SHP77 treated with DMSO at 0.1 percent for 48 hours (cell line): ENCODE measurements at places on chromosomes 2 and 18.

DNA sequence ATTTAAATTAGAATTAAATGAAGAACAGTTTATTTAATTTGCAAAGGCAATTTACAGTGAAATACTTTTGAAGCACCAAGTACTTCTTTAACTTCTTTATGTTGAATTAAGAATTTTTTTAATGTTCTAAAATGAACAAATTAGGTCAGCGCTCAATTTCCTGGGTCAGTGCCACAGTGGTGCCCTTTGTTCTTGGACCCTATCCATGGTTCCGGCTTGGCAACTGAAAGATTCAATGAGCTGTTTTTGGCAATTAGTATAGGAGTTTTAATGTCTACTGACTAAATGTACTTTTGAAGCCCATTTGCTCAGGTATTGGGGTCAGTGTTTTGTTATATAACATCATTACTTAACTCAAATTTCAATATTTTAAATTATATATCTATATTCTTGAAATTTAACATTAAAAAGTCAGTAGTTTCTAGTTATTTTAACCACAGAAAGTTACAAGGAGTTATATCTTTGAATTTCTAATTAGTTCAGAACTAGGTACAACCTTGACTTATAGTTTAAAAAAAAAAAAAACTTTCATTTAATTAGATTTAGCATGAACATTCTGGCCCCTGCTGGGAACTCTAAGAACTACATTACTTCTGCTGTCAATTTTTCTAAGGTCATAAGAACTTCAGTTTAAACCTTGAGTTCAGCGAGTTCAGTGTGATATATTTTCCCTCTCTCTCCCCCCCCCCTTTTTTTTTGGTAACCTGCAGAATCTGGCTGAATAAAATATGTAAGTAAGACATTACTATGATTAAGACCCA is 7.6 kb upstream of the MSTN start:
- DNase-seq: peak; percentile 23

DNA sequence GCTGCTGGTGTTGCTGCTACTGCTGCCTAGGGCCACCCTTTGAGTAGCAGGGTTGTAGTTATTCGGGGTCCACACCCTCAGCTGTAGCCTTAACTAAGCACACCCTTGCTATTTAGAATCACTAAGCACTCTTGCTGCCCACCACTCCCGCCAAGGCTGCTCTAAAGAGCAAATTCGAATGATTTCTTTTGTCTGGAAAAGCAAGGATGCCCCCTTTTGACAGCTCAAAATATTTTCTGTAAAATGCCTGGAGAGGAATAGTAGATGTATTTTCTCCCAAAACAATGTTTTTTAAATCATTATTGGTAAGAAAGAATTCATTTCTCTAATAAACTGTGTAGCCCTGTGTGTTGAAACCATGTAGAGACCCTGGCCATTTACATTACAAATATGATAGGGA is 80.8 kb upstream of the PAPOLG start:
- DNase-seq: no peak

GRCh38 chr2:235264512-235264911 is 229.3 kb upstream of the AGAP1 start:
- DNase-seq: no peak

GRCh38 chr2:221851531-221852045 is 279.5 kb upstream of the EPHA4 start:
- no peak for DNase-seq

DNA sequence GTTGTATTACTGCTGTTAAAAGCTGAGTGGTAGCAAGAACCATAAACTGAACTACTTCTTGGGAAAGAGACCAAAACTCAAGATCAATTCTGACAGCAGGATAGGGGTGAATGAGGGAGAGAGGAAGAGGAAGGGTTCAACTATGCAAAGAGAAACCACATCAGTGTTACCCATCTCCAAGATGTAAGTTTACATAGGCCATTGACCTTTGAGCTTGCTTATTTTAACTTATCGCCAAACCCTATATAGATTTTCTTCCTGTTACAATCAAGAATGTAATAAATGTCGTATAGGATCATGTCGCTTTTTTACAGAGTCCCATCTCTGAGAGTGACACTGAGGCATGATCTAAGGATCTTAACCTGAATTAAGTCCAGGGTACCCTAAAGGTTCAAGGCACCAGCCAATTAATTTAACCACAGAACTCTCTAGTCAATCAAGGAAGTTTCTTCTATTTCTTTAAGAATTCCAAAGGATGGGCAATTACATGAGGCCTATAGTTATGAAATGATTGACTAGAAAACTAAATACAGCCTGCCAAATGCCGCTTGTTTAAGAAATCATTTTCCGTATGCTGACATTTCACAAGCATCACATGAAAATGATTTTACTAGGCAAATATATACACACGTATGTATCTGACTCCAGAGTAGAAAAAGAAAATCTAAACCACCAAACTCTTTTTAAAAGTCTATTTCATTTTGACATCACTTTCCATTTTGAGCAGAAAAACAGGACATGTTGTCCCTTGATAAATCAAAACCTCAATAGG is 11.8 kb downstream of the RND3 start:
- DNase-seq: no peak

DNA sequence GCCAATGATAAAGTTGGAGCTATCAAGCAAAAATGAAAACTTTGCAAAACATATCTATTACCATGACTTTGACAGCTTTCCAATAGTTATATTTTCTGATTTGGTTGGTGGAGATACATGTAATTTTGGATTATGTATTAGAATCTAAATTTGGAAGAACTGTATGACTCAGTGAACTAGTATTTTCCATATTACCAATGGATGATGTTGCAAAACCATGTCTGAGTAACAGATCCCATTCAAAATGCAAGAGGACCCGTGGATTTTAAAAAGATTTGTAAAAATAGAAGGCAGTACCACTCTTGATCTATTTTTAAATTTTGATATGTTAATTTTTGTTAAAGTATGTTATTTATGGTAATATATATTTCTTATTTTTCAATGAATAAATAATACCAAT is 83.0 kb downstream of the TAF4B start:
- no peak for DNase-seq

DNA sequence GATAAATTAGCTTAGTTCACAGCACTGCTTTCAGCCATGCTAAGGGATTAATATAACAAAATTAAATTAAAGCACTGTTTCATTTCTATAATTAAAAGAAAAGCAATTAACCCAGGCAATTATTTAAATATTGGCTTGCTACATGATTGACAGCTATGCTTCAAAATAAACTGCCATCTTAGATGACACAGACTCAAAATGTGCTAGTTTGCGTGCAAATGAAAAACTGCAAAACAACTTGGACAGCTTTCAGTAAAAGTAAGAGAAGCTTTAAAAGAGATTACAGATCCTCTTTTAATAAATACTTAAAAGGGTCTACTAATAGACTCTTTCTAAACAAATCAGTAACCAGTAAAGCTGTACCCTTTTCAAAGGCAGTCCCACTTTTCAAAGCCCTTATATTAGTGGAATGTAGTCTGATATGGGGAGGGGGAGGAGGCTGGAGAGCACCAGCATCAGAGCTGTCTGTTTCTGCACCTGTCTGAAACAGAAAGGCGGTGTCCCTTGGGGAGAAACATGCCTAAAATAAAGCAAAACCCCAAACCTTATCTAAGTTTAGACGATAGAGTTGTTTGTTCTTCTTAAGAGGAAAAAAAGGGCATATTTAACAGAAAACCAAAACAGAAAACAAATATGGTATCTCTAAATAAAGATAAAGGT is 20.8 kb downstream of the EIF2AK3 start:
- no peak for DNase-seq

DNA sequence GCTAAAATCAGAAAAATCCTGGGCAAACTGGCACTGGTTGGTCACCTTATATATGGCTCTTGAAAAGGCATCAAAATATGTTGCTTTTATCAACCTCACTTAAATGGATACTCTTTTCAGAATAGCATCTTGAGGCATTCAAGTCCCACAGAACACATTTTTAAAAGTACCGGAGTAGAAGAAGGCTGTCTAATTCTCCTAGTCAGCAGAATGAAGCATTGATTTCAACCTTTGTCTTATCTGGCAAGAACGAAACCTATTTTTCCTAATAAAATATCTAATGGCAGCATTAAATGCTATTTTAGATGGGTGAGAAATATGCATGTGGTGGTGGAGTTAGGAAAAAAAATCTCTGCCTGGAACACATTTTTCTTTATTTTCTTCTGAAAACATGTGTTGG is 27.8 kb downstream of the TMEFF2 start:
- DNase-seq: no peak

DNA sequence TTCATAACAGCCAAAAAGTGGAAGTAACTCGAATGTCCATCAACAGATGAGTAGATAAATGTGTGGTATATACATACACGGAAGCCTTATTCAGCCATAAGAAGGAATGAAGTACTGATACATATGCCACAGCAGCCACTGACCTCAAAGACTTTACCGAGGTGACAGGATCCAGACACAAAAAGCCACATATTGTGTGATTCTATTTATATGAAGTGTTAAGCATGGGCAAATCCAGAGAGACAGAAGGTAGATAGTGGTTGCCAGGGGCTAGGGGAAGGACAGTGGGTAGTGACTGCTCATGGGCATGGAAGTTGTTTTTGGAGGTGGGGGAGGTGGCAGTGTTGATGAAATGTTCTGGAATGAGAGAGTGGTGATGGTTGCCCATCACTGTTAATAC is 33.9 kb downstream of the ZAP70 start:
- DNase-seq: no peak

- no peak for DNase-seq
Observed at GRCh38 chr2:42794271-42795046, 2.1 kb upstream of the HAAO start.

DNA sequence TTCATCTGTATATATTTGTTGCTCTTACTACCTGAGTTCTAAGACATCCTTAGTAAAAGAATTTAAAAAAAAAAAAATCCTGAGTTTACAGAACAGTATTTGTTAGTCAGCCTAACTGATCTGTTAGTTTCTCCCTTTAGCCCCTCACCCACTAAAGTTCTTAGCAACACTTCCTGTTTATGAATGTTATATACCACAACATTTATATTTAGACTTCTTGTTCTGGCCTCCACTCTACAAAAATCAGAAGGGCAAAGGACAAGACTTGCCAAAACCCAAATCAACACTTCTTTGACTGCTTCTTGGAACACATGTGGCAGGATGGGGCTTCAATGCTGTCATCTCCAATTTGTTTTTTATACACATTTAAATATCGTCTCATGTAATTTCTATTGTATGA is 71.1 kb downstream of the MGAT5 start:
- no peak for DNase-seq

DNA sequence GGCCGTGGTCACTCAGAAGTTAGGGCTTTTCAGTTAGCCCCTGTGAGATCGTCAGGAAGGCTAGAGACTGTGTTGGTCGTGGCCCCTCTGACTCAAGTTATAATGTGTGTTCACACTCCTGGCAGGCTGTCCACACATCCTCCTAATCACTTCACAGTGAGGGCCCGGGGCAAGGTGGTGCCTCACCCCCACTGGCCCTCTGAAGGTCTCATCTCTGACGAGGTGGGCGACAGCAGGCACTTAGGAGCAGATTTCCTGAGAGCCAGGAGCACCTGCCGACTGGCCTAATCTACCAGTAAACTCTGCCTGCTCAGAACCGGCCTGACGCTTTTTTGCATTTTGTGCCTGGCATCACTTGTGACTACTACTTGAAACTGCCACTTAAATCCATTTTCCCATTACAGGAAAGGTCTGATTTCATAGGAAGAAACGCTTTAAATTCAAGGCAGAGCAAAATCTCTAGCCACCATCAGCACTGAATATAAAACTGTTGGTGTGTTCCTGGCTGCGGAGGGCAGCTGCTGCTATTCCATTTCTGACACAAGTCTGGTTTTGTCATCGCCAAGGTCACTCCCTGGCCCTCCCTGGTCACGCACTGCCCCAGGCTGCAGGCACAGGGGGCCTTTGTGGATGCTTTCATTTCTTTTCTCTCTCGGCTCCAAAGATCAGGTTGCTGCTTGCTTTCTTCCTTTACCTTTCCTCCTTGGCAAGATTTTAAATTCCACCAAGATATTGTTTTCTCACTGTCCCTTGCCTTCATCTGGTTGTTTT is 48.0 kb downstream of the RAB12 start:
- peak; percentile 41 for DNase-seq

DNA sequence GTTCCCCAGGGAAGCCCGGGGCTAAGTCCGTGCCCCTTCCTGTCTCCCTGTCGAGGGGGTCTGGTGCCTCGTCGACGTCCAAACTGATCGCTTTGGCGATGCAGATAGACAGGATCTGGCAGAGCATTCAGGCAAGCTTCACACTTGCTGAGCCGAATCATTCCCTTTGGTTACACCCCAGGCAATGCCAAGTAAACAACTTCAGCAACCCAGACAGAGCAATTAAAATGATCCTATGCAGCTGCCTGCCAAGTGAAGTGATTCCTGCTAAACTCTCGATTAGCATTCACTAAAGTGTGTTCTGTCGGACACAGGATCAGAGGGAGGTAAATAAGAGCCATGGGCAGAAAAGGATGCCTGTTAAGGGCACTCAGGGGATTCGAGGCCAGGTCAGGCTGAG is 108.2 kb upstream of the RAB12 start:
- DNase-seq: no peak

DNA sequence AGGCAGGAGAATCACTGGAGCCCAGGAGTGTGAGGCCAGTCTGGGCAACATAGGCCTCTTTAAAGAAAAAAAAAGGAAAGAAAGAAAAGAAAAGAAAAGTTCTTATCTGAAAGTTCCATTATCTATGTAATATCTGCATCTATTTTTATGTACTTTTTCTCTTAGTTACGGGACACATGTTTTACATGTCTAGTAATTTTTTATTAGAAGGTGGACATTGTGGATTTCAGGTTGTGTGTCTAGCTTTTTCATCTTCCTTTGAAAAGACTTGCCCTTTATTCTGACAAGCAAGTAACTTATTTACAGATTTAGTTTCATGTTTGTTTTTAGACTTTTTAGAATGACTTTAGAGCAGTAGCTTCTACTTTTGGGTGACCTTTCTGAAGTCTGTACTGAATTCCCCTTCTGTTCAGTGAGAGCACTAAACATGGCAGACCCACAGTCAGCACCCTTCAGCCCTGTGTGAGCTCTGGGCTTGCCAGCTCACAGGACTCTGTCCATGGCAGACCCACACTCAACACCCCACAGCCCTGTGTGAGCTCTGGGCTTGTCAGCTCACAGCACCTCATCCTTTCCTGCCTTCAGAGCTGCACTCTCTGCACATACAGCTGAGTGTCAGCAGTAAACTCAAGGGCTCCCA is 17.5 kb downstream of the TRAPPC12 start:
- no peak for DNase-seq

DNA sequence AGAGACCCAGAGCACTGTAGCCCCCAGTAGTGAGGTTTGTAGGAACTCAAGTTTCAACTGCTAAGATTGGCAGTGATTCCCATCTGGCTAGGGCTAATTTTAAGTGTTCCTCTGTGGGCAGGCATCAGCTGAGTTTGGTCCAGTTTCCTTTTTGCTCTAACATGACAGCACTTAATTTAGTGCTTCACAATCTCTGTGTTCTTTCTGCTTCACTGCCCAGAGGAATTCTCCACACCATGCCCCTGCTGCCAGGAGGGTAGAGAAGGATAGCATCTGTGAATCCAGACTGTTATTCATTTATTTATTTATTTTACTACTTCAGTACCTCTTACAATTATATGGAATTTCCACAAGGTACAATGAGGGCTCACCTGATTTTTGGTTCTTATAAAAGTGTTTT is 549.9 kb upstream of the FSIP2 start:
- no peak for DNase-seq
